Hindlimb muscle (tissue), 1 donor: ENCODE measurements at places on chromosomes 6 and 20.

- DNase-seq, result no peak
Observed at GRCh38 chr20:4227085-4227821, 211.9 kb upstream of the RNF24 start.

DNA sequence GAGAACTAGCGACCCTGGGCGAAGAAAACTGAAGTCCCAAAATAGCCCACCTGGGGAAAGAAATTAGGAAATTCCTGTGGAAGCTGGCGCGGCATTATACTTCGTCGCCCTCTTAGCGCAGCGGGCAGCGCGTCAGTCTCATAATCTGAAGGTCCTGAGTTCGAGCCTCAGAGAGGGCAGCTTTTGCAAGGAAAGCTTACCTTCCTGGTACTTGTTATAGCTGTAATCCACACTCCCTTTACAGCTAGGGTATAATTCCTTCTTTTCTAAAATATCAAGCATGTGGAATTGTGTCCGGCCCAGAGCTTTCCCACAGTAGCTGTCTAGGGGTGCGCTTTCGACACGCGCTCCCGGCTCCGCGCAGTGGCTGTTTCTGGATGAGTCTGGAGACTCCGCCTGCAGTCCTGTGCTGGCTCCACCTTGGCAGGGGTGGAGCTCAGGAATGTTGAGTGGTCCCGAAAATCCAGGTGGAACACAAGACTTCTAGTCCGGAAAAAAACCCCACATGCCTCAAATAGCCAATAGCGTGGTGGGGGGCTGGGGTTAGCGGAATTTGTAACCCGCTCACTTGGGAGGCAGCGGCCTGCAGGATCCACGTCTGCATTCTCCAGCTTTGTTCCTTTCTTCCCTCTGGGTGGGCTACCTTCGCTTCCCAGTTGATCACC lies 83.7 kb upstream of the ZNF322 start:
- DNase-seq, result no peak

- peak; percentile 46 for DNase-seq
Observed at GRCh38 chr20:19026121-19026878, 186.1 kb upstream of the SLC24A3 start.

- DNase-seq, result no peak
Observed at GRCh38 chr6:89372506-89372901, 20.0 kb upstream of the UBE2J1 start.

DNA sequence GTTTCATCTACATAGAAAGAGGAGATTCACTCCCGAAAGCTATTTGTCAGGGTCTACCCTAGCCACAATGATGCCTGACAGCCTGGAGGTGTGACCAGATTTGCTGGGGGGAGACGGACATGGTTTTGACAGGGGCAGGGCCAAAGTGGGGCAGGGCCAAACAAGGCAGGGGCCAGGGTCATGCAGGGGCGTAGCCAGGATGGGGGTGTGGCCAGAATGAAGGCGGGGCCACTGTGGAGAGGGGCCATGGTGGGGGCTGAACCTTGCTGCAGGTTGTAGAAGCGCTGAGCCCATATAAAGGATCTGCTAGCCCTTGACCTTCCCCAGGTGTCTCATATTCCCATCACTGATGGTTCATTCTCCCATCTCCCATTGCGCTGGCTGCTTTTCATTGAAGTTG lies 184.1 kb upstream of the SULF2 start:
- no peak for DNase-seq

- DNase-seq, result no peak
Observed at GRCh38 chr6:47977314-47977713, 133.7 kb downstream of the PTCHD4 start.
